NCI-H510A treated with DMSO at 0.1 percent for 48 hours (cell line): ENCODE measurements at places on chromosomes 16 and 17.

- DNase-seq: no peak
Observed at GRCh38 chr17:4334332-4334731, 32.1 kb downstream of the UBE2G1 start.

DNA sequence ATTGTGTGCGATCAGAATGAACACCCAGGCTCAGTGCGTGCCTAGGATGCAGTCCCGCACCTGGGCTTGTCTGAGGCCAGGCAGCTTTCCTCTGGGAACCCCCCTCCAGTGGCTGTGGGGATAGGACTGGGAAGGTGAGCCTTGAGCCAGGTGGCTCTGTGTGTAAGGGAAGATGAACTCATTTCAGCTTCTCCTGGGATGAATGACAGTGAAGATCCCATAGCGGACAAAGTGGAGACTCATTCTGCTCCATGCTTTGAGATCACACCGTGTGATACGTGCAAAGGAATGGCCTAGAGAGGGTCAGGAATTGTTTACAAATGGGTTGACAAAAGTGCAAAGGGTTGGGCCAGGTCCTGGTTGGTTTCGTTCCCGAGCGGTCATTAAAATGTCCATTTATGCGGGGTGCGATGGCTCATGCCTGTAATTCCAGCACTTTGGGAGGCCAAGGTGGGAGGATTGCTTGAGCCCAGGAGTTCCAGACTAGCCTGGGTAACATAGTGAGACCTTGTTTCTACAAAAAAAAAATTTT lies 15.8 kb downstream of the GPRC5C start:
- DNase-seq: no peak

DNA sequence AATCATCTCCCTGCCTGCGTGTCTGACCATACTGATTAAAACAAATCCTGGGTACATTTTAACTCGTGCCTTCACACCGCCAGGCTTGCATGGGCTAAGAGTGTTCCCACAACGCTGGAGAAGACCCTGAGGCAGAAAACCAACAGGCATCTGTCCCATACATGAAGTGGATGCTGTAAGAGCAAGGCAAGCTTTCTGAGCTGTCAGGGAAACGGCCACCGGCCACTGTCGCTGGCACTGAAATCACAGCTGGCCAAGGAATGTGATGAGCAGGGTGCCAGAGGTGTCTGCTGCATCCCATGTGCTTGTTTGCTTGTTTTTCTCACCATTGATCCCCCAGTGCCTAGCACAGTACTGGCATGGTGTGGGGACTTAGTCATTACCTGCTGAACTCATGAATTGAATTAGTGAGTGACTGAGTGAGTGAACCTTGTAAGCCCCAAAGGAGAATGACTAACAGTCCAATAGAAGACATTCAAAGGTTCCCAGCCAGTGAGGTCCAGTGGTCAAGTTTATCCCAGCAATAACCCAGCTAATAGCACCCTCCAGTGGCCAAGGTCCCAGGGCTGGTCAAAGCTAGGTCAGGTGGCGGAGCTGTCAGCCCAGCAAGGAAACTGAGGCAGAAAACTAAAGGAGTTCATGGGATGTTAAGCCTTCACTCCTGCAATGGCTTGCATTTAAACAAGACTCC lies 92.7 kb upstream of the CDH5 start:
- DNase-seq: no peak

DNA sequence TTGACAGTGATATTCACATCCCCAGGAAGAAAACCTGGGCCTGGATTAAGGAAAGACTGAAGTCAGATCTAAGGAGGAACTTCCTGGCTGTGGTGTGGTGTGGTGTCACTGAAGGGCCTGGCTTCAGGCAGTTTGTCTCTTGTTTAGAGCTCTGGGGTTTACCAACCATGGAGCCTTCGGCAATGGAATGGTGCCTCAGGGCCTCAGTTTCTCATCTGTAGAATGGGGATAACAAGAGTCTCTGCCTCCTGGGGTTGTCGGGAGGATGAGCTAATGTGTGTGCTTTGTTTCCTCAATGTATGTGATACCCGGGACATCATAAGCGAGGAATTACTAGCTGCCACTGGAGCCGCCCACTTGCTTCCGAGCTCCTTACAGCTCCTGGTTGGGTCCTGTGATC lies 12.7 kb downstream of the WNT3 start:
- no peak for DNase-seq

GRCh38 chr16:85908444-85908843 lies 9.5 kb downstream of the IRF8 start:
- no peak for DNase-seq

DNA sequence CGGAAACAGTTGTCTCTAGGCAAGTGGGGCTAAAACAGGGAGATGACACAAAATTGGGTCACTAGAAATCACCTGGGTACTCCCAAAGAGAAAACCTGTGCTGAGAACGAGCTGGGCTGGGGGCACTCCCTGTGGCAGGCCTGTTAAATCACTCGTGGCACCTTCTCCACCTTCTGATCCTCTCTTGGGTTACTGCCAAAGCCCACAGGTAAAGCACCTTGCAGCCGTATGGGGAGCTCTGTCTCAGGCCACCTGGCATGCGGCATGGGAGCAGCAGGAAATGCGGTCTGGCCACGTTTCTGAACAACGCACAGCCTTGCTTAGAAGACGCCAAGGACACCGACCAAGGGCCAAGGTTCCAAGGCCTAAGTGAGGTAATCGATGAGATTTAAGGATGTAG lies 21.5 kb upstream of the ICAM2 start:
- DNase-seq: no peak

GRCh38 chr16:980595-980854 lies 1.0 kb upstream of the SOX8 start:
- DNase-seq: no peak

DNA sequence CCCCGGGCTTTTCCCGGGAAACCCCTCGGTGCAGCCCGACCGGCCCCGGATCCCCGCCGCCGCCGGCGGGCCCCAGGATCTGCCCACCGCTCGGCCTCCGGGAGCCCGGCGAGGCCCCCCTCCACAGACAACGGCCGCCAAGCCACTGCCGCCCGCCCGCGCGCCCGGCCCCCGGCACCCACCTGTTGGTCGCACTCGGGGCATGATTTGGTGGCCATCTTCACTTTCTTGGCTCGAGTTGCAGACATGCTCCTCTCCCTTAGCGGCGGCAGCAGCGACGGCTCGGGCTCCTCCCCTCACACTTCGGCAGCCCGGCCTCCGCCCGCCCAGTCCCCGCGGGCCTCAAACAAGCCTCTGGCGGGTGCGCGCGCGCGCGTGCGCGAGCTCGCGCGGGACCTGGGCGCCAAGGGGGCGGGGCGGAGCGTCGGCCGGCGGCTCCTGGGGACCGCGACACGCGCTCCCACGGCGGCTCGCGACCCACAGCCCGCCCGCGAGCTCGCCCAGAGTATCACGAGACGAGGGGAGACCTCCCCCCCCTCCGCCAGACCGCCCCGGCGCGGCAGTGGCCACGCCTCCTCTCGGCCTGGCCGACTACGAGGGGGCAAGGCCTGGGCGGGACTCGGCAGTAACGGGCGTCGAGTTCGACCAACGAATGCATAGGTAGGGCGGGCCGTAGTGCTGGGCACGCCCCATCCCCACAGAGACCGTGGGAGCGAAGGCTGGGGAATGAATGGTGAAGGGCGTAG lies at the start of gene C16orf87:
Gene C16orf87, minus strand, starts transcription at position 279 of the 746 bp plus-strand sequence. Its CDS starts 31 bp downstream, at position 248.
- peak; percentile 83 for DNase-seq

GRCh38 chr17:34930283-34930682 lies 31.0 kb downstream of the CCT6B start:
- no peak for DNase-seq

- no peak for DNase-seq
Observed at GRCh38 chr16:68992521-68992920, 112.9 kb upstream of the HAS3 start.

DNA sequence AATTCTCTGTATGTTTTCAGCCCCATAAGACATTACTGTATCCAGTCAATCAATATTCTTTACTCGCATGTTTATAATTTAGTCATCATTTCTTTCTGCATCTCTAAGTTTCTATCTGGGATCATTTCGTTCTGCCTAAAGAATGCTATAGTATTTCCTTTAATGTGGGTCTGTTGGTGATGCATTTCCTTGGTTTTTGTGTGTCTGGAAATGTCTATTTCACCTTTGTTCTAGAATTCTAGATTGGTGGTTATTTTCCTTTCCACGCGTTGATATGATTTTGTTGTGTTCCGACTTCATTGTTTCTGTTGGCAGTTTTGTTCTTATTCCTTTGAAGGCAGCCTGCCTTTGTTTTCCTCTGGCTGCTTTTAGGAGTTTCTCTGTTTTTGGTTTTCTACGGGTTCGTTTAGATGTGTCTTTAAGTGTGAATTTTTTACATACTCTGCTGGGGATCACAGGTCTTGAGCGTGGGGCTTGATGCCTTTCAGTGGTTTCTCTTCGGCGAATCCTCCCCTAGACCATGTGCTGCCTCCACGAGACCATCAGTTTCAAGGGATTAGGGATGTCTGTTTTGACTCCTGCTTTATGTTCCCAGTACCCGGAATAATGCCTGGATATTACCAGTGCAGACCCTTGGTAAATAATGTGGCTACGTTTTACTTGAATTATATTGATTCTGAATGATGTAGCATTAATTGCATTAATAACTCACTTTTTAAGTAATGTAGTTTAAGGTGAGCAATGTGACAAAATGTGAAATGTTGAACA lies 23.5 kb downstream of the POLR3E start:
- DNase-seq: no peak

DNA sequence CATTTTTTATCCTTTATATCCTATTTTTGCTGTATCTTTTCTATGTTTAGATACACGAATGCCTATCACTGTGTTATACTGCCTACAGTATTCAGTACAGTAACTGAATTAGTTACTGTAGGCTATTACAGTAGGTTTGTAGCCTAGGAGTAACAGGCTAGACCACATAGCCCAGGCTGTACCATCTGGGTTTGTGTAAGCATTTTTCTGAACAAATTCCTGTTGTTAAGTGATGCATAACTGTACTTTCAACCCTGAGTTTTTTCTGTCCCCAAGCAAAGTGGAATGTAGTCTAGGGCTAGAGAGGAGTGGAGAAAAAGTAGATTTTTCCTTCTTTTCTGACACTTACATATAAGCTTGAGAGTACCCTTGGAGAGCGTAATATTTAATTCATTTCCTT lies 282.1 kb downstream of the HS3ST3B1 start:
- DNase-seq: no peak

DNA sequence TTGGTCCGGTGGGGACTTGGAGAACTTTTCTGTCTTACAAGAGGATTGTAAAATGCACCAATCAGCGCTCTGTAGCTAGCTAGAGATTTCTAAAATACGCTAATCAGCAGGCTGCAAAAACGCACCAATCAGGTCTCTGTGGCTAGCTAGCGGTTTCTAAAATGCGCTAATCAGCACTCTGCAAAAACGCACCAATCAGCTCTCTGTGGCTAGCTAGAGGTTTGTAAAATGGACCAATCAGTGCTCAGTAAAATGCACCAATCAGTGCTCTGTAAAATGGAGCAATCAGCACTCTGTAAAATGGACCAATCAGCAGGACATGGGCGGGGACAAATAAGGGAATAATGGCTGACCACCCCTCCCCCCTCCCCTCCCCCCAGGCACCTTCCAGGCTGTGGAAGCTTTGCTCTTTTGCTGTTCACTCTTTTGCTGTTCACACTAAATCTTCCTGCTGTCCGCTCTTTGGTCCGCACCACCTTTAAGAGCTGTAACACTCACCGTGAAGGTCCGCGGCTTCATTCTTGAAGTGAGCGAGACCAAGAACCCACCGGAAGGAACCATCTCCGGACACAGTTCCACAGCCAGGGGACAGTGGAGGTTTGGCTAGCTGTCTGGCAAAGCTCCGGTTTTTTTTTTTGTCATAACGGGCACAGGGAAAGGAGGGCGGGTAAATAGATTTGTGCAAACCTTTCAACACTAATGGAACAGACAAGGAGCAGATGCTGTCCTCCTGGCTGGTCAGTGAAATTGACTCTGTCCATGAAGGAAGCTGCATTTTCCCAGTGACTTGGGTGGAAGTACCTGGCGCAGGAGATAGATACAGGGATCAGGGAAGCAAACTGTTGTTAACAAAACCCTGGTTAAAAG lies 8.3 kb downstream of the PITPNC1 start:
- no peak for DNase-seq

DNA sequence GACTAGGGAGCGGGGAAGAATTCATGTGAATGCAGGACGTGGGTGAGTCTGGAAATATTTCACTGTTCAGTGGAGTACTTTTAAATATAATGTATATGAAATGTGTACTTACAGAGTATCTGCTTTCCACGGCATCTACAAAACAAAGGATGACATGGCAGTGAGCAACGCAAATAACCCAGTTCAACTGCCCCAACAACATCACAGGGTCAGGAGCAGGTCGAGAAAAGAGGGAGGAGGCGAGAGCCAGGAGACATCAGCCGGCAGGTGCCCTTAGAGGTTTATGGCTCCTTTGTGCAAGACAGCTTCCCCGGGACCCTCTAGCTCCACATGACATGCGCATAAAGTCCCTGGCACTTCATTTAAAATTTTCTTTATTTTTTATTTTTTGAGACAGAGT lies 61.1 kb downstream of the PECAM1 start:
- no peak for DNase-seq

GRCh38 chr16:57100445-57100844 lies 8.1 kb downstream of the CPNE2 start:
- DNase-seq: no peak

DNA sequence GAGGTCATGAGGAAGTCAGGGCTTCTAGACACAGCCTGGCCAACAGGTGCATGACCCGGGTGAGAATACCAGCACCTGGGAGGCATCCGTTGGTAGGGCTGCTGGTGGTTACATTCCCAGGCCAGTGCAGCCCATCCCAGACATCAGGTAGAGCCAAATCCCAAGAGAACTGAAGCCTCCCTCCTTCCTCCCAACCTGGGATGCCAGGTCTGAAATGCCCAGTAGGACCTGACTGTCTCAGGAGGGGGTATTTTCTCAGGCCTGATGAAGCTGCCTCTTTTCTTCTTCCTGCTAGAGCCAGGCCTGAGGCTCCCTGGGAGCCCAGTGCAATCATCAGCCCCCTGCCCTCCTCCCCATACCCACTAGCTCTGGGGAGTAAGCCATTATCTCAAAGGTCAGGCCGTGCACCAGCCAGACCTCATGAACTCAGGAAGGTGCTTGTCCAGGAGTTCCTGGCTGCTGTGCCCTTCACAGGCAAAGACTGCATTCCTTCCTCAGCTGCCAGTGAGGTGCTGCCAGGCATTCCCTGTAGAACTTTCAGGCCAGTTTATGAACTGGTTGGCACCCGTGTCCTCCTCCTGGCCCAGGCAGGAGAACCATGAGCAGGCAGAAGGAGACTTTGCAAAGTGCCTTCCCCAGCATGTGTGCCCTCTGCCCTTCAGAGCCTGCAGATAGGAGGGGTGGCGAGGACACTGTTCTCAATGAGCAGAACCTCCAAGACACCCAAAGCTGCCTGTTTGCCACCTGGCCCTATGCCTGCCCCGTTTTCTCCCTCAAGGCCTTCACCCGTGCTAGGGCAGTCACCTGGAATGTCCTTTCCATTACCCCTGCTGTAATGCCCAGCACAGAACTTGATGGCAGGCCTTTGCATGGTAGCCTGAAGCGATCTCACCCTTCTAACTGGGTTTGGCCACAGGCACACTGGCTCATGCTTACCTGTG lies 7.6 kb downstream of the TBX2 start:
- DNase-seq: no peak

GRCh38 chr17:10344816-10345215 lies 28.0 kb downstream of the MYH13 start:
- no peak for DNase-seq
